T follicular helper cell (primary cell): ENCODE measurements at places on chromosomes 1 and 21.

- no peak for DNase-seq
These were observed 93.6 kb upstream of the SMYD2 start for GRCh38 chr1:214187121-214187900.

- no peak for DNase-seq
These were observed 589 bp downstream of the ZNF684 start for GRCh38 chr1:40532062-40532389.

- DNase-seq = no peak
These were observed 20.9 kb downstream of the CAPN2 start for GRCh38 chr1:223732993-223733798.

GRCh38 chr1:236590553-236591150 is 13.7 kb downstream of the HEATR1 start:
- DNase-seq = no peak

DNA sequence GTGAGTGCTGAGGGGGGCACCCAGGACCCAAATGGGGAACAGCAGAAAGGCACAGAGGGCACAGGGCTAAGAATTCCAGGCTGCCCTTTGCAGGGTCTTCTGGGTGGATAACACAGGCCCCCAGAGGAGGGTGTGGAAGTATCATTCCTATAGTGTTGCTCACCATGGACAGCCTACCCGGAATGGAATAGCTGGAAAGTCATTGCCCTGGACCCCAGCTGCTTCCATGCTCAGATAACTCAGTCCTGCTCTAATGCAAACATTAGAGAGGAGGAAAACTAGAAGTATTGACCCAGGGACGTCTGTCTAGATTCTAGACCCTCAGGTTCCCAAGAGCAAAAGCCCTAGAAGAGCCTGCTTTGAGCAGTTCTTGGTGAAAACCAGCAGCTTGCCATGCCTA is 24.7 kb downstream of the SLC6A17 start:
- no peak for DNase-seq

GRCh38 chr1:38608202-38608864 is 251.2 kb downstream of the RRAGC start:
- no peak for DNase-seq

- peak; percentile 25 for DNase-seq
These were observed 78.9 kb upstream of the AK4 start for GRCh38 chr1:65069011-65069565.

GRCh38 chr1:65965112-65965996 is 172.7 kb downstream of the PDE4B start:
- DNase-seq = no peak

- DNase-seq = peak; percentile 55
These were observed 17.7 kb upstream of the PTPRC start for GRCh38 chr1:198620951-198621824.

DNA sequence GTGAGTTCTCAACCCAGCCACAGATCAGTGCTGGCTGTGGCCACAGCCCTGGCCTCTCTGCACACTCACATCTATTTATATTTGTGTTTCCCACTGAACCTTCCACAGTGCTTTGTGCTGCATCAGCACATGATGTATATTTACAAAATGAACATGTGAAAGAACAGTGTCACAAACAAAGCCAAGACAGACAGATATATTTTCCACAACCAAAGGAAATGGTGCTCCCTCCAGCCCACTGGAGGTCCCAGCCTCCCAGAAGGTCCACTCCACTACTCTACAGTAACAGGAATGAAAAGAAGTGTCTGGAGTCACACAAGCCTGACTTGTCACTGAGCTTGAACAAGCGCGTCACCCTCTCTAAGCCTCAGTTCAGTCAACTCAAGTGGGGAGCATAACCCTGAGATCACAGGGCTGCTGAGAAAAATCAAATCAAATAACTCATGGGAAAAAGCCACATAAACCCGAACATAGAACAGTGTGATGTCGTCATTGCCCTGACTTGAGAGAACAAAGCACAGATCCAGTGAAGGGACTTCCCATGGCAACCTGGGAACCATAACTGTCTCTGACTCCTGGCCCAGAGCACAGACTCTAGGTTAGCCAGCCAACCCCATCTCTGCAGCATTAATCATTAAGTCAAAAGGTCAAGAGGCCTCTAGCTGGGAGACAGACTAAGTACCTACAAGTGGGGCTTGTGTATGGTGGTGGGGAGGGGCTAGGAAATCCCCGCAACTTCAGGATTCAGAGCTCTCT is 121.2 kb downstream of the TRABD2B start:
- no peak for DNase-seq

DNA sequence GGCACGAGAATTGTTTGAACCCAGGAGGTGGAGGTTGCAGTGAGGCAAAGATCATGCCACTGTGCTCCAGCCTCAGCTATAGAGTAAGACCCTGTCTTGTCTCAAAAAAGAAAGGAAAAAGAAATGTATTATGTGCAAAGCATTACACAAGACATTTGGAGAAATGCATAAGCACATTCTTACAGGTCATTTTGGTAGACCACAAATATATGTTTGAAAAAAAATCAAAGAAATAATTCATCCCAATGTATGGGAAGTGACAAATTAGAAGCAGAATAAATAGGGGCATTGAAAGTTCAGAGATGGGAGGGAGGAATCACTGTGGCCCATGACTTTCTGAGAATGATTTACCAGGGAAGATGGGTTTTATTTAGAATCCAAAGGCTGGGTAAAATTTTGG is 283.5 kb upstream of the ADAMTS5 start:
- no peak for DNase-seq

GRCh38 chr1:23567629-23567995 is 8.3 kb upstream of the ID3 start:
- DNase-seq = no peak

- DNase-seq = no peak
These were observed 44.1 kb upstream of the WLS start for GRCh38 chr1:68276448-68276847.
